Stimulated activated CD8-positive, alpha-beta memory T cell treated with anti-CD3 and anti-CD28 coated beads, Interleukin-7, amount 100 ng/mL, for 4 hours (primary cell): ENCODE measurements at places on chromosomes 16 and 17.

DNA sequence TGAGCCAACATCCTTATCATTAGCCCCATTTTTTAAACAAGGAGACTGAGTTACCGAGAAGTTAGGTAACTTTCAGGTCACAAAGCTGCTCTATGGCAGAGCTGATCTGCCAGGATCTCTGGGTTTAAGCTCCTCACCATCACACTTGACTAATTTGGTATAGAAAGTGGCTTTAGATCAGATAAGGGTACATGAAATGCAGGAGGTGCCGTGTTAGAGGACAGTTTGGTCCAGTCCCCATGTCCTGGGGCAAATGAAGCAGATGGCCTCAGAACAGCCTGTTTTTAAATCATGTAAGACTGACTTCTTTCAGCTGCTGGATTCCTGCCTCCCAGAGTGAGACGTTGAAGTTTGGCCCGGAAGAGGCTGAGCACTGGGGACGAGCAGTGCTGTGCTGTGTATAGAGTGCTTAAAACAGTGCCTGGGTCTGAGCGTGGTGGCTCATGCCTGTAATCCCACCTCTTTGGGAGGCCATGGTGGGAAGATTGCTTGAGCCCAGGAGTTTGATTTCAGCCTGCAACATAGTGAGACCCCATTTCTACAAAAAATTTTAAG, 187.0 kb upstream of the CACNG3 start:
- DNase-seq, result no peak

GRCh38 chr16:27387724-27388123, 14.2 kb upstream of the IL21R start:
- DNase-seq, result no peak

- no peak for DNase-seq
Measured at GRCh38 chr16:17392857-17393692, 77.7 kb downstream of the XYLT1 start.

GRCh38 chr17:76491271-76492122, 9.7 kb downstream of the RHBDF2 start:
- DNase-seq, result no peak

GRCh38 chr16:10387188-10387617, 1.3 kb downstream of the ATF7IP2 start:
- no peak for DNase-seq

DNA sequence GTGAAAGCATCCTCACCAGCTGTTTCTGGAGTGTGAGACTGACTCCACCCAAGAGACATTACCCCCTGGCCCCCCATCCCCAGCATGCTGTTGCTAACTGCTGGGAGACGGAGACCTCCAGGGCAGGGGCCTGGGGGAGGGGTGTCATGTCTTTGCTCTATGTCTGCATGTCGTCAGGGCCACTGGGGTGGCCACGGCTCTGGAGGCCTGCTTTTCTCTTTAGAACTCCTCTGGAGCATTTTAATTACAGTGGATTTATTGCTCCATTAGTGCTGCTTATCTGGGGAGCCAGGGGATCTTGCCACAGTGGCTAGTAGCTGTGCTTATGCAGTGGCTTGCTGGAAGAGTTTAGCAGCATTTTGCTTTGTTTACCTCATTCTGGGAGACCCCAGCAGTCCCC, 32.3 kb downstream of the CLEC16A start:
- DNase-seq, result no peak

DNA sequence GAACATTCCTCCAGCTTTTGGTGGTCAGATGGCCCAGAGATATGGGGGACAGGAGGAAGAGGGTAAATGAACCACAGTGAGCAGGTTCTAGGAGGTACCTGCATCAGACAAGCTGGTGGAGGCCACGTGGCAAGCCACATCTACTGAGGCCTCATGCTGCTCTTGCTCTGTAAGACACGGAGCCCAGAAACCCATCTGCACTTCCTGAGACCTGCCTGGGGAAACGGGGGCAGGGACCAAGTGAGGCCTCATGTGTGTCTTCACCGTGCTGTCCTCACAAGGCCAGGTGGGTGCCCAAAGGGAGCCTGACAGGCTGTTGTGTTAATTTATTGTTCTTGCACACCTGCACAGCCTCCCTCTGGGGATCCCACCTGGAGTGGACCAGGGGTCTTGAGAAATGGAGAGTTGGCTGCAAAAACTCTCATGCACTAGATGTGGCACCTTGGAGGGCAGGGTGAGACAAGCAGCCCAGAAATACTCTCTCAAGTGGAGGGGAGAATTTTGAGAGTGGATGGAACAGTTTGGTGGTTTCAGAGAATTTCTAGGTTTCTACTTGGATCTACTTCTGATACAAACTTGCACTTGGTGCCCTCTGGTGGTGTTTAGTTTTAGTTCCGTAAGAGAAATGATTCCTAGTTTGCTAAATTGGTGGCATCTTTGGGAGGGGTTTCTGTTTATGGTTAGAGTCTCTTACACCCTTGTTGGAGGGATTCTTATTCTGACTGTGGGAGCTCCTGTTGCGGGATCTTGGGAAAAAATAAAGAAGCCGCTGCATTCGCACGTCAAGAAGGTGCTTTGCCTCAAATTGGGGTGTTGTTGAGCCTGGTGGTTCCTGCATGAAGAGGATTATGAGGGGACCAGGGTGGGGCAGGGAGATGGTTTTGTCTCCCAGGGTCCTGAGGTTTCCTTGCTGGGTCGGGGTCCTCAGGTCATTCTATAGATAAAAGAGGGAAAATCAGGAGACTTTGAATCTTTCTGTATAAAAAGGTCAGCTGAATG, 47.5 kb downstream of the SLC6A2 start:
- no peak for DNase-seq

GRCh38 chr17:72234985-72235384, 114.2 kb downstream of the SOX9 start:
- no peak for DNase-seq

GRCh38 chr17:80780381-80781198, 211.1 kb upstream of the CHMP6 start:
- DNase-seq, result no peak

- DNase-seq, result no peak
Measured at GRCh38 chr16:4218202-4218601, 23.7 kb downstream of the SRL start.

- no peak for DNase-seq
Measured at GRCh38 chr17:37399265-37399803, 7.3 kb downstream of the ACACA start.

DNA sequence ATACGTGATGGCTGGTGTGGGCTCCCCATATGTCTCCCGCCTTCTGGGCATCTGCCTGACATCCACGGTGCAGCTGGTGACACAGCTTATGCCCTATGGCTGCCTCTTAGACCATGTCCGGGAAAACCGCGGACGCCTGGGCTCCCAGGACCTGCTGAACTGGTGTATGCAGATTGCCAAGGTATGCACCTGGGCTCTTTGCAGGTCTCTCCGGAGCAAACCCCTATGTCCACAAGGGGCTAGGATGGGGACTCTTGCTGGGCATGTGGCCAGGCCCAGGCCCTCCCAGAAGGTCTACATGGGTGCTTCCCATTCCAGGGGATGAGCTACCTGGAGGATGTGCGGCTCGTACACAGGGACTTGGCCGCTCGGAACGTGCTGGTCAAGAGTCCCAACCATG, 5.6 kb downstream of the MIEN1 start:
- no peak for DNase-seq

- peak; percentile 74 for DNase-seq
Measured at GRCh38 chr17:77247048-77247541, 106.3 kb downstream of the SEC14L1 start.

DNA sequence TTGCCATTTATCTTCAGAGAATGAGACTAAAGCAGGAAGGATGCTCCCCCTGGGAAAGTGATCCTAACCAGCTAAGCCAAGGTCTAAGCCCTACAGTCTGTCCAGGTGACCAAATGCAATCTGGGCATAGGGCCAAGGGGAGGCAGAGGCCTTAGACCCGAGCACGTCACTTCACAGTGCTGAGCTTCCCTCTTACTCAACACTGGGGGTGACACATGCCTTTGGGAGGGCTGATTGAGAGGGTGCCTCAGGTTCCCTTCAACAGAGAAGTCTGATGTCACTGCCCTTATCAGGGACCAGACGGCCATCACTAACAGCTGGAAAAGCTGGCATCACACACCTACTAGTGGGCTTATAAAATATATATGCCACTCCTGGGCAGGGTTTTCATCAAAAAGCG, 4.0 kb downstream of the CIAO2B start:
- no peak for DNase-seq

DNA sequence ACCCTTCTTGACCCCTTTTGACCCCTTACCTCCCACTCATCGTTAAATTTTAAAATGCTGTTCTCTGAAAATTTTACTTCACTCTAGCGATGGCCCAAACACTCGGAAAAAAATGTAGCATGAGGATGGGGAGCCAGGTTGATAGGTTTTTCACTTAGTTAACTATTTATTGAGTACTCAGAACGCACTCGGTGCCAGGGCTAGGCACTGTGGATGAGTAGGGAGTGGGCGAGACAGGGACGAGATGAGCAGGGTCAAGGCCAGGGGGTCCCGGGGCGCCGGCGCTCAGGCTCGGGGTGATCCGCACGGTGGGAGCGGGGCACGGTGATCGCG, 392 bp downstream of the ZSCAN32 start:
- DNase-seq, result peak; percentile 1
